CD14-positive monocyte (primary cell): ENCODE measurements at places on chromosomes 13 and 19.

- DNase-seq = no peak
These were observed 355.2 kb downstream of the MTUS2 start for GRCh38 chr13:29175250-29175873.

DNA sequence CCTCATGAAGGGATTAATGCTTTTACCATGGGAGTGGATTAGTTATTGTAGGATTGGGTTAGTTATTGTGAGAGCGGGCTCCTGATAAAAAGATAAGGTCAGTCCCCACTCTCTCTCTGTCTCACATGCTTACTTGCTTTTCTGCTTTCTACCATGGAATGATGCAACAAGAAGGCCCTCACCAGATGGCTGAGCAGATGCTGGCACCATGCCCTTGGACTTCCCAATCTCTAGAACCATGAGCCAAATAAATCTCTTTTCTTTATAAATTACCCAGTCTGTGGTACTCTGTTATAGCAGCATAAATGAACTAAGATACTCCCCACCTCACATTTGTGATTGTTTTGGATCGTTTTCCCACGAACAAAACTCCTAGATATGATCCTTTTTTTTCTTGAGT is 353.8 kb downstream of the DNAJC15 start:
- no peak for DNase-seq

DNA sequence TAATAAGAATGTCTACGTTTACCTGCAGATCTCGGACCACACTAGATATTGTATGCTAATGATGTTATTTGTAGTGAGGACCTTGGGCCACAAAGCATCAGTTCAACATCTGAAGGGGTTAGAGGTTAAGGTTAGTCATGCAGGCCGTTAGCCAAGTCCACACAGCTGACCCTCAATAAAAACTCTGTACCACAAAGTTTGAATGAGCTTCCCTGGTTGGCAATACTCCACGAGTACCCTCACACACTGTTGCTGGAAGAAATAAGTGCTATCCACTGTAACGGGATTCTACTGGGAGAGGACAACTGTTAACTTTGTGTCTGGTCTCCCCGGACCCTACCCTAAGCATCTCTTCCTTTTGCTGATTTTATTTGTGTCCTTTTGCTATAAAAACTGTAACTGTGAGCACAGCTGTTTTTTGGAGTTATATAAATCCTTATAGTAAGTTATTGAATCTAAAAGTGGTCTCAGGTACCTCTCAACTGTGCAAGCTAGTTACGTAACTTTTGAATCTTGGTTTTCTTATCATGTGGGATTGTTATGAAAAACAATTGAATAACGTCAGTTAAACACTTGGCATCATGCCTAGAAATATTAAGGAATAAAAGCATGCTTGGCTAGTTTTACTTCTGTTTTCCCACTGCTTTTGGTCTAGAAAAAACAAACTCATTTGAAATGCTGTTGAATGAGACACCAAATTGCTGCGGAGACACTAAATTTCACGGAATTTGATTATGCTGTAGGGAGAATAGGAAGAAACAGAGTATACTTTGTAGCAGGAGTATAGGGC is 181.5 kb downstream of the DNAJC3 start:
- DNase-seq = peak; percentile 39

DNA sequence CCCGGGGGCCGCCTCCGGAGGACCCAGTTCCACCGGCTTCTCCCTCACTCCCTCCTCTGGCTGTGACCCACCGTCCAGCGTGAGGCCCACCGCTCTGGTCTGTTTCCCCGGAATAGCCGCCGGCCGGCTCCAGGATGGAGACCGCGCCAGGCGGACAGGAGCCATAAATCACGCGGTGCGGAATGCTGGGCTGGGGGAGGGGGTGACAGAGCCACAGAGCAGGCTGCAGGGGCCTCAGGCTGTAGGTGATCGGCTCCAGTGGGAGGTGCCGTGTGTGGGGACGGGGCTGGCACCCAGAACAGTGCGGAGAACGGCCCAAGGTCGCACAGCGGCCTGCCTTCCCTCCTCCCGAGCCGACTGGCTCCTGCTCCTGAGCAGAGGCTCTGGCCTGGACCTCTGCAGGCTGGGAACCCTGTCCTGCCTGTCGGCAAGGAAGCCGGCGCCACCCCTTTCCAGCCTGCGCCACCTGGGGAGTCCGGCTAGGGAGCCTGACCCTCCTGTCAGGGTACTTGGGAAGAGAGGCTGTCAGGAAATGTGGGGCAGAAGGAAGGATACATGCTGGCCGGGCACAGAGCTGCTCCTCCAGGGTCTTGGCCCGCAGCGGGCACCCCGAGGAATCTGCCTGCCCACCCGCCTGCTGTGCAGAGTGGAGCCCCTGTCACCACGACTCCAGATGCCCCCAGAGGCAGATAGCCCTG is 8.3 kb downstream of the PIAS4 start:
- peak; percentile 3 for DNase-seq

- no peak for DNase-seq
These were observed 94.3 kb upstream of the MBNL2 start for GRCh38 chr13:97127842-97128241.

- DNase-seq = no peak
These were observed 30.2 kb upstream of the CPB2 start for GRCh38 chr13:46134961-46135522.

GRCh38 chr13:45696610-45697226 is 5.4 kb upstream of the CBY2 start:
- DNase-seq = peak; percentile 4

GRCh38 chr13:97344265-97345175 is 89.4 kb upstream of the RAP2A start:
- no peak for DNase-seq

- DNase-seq = no peak
These were observed 525.6 kb downstream of the DCT start for GRCh38 chr13:93953841-93954240.

- DNase-seq = no peak
These were observed 257.2 kb downstream of the DIAPH3 start for GRCh38 chr13:59906413-59907049.

GRCh38 chr13:86591862-86592261 is 792.6 kb upstream of the SLITRK6 start:
- no peak for DNase-seq
